ENCODE measurements at places on chromosomes 5 and 9.
A peak's percentile ranks its signal among the peaks of the same experiment; 100 is the strongest.

DNA sequence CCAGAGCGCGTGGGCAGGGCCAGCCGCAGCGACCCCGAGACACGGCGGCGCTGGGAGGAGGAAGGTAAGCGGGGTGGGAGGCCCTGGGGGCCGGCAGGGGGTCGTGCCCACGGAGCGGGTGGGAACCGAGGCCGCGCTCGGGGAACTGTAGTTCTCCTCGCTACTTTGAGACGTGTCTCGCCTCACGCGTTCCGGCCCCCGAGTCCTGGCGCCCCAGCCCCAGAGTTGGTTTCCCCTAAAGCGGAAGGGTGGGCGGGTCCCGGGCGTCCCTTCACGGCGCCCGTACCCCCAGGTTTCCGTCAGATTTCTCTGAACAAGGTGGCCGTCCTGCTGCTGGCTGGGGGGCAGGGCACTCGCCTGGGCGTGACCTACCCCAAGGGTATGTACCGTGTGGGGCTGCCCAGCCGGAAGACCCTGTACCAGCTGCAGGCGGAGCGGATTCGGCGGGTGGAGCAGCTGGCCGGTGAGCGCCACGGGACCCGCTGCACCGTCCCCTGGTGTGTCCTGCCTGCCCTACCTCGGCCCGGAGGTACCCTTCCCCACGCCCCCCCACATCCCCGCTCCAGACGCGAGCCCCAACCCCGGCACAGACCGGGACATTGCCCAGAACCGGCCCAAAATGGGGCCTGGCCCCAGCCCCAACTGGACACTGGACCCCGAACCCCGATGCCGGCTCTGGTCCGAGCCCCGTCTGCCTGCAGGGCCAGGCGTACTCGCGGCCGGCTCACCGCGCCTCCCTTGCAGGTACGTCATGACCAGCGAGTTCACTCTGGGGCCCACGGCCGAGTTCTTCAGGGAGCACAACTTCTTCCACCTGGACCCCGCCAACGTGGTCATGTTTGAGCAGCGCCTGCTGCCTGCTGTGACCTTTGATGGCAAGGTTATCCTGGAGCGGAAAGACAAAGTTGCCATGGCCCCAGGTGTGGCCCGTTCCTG lies 709 bp downstream of the UAP1L1 start:
- no peak for DNase-seq

GRCh38 chr9:132451276-132451675 lies 41.3 kb downstream of the CFAP77 start:
- peak; percentile 2 for DNase-seq

DNA sequence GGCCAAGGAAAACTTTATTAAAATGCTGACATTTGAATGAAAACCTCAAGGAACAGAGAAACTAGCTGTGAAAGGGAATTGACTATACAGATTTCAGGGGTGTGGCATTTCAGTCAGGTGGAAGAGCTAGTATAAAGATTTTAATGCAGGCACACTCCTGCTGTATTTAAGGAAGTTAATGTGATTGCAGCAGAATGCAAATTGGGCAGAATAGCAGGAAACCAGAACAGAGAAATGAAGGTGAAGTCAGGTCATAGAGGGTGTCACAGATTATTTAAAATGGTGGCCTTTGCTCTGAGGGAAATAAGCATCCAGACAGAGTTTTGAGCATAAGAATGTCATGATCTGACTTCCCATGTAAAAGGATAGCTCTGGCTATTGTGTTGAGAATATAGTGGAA lies 898.1 kb upstream of the WWC1 start:
- DNase-seq = no peak

GRCh38 chr5:67166460-67167285 lies 29.9 kb downstream of the CD180 start:
- DNase-seq = peak; percentile 47

DNA sequence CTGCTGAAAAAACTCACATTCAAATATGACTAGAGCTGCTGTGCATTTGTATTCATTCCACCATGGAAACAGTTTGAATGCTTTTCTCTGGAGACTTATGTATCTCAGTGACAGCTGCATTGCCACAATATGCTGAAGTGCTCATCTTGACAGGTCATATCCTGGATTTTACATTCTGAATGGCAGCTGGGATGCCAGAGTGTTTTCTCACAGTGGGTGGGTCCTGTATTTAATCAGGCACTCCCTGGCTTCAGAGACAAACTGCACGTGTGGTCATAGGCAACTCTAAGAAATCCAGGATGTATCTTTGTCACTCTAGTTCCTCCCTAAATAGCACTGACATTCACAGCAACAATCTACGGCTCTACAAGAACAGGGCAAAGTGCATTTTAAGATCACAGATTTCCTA lies 75.6 kb downstream of the ST8SIA4 start:
- no peak for DNase-seq

- DNase-seq = no peak
Observed at GRCh38 chr5:74360535-74361210, 279.9 kb downstream of the ENC1 start.

DNA sequence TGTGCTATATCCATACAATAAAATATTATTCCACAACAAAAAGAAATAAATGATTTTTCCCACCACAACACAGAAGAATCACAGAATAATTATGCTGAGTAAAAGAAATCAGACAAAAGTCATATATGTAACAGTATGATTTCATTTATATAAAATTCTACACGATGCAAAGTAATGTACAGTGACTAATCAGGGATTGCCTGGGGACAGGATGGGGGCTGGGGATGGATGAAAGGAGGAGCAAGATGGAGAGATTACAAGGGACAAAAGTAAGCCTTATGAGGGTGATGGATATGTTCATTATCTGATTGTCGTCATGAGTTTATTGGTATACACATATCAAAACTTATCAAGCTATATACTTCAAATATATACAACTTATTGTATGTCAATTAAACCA lies 154.0 kb downstream of the FBN2 start:
- no peak for DNase-seq

DNA sequence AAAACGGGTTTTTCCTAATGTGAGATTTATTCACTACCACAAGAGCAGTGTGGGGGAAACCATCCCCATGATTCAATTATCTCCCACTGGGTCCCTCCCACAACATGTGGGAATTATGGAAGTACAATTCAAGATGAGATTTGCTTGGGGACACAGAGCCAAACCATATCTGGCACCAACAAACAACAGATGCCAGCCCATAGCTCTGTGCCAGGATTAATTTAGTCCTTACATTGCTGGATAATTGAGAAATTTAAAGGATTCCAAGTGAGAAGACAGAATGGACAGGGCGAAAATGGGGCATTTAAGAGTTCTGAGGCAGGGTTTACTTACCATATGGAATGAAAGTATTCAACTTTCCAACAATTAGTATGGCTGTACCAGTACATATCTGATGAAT lies 30.8 kb upstream of the DNAH5 start:
- DNase-seq = no peak

- no peak for DNase-seq
Observed at GRCh38 chr5:148912714-148913398, 86.4 kb downstream of the ADRB2 start.

- no peak for DNase-seq
Observed at GRCh38 chr5:72566746-72567145, 59.5 kb upstream of the ZNF366 start.

DNA sequence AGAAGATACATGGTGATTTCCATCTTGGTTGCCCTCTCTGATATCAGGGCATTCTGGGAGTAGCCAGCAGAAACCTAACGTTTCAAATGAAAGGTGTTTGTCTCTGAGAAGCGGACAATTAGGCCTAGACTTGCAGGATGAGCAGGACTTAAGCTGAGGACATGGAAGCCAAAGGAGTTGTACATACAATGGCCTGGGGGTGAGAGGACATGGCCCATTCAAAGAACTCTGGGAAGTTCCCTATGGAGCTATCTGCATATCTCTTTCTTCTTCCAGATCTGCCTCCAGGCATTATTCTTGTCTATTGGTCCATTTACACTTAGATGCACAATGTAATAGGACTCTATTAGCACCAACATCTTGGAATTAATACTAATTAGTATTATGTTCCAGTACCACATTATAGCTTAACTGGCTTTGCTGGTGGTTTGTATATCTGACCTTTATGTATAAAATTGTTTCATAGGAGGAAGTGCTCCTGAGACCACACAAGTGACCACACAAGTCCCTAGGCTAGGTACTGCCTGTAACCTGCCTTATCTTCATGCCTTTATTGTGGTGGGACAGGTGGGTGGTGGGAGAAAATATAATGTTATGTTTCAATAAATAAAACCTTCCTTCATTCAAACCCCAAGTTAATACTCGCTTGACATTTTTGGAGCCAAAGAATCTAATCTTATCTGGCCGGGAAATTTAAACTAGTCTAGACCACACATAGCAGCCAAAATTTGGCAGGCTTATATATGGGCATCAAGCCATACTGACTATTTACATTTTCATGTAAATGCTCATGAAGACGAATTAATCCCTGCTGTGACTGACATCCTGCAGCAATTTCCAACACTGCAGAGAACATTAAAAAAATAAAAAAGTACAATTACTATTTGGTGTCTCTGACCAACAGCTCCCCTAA lies 52.1 kb upstream of the EQTN start:
- no peak for DNase-seq

DNA sequence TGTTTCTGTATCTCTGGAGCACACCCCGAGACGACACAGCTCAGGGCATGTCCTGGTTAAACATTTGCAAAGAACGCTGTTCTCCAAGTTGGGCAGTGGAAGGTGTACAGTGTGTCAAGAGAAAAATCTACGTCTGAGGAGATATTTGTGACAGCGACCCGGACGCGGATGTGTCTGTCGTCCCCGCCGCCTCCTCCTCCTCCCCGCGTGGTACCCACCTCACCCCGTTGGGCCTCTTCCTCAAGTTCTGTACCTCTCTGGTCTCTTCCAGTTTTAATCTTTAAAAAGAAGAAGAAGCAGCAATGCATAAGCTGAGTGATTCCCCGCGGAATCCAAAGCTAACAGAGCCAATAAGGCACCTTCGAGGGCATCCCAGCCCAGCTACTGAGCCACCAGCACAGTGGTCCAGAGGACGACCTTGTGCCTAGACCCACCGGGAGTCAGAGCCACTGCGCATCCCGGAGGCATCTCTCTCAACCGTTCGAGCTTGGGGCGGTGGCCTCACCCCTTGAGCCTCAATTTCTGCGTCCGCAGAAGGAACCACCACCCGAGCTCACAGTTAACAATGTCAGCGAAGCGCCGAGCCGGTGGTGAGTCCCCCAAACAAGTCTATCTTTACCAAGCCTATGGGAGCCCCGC lies 467 bp downstream of the C9orf78 start:
- DNase-seq = no peak

DNA sequence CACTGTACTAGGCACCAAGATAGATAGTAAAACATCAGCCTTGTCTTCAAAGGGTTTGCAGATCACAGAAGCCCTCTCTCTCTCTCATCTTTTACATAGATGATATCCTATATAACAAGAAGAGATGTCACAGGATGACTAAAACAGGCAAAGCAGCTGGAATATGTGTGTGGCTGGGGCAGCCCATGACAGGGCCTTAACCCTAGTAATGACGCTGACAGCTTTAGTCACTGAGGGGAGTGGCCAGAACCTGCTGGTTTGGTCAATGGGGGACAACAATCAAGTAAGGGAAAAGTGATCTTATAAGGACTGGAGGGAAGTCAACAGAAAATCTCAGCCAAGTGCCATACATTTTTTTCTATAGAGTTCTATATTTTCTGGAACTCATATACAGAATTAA lies 41.9 kb upstream of the RIC1 start:
- DNase-seq = peak; percentile 15

GRCh38 chr9:116390303-116391228 lies 237.0 kb downstream of the PAPPA start:
- DNase-seq = no peak

DNA sequence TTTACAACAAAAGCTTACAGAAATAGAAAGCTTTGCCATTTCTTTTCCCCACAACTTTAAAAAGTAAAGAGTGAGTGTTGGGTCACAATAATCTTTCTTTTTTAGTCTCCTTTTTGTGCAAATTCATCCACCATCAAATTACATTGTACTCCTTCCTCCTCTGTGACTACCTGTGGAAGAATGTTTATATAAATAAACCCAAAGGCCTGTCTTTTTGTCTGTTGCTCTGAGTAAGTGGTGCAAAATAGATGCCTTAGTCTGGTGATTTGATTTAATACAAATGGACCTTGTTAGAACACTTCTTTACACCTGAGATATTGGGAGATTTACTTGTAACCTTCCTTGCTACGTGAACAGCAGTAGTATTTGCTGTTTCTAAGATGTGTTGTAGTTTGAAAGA lies 53.5 kb upstream of the TAF11L2 start:
- DNase-seq = no peak

GRCh38 chr5:139565411-139566305 lies 4.5 kb downstream of the UBE2D2 start:
- DNase-seq = no peak

DNA sequence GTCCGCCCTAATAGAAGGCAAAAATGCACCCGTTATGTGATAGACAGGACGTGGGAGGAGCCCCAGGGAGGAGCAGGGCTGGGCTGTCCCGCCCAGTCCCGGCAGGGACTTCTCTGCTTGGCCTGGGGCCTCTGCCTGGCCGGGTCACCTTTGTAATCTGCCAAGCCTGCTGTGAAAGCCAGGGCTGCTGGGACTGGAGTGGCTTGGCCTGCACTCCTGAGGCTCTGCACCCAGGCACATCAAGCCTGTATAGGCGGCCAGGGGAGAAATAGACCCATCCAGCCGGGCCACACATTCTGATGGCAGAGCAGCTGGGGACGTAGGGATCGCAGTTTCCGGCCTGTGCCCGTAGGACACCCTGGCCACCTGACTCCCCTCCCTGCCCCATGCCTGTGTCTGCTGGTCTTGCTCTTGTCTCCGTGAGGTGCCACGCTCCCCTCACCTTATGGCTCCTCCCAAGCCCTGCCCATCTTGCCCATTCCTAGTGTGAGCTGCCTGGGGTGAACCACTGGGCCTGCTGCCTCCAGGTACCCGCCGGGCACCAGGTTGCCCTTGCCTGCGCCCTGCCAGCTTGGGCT lies 28.1 kb downstream of the DYNC2I2 start:
- DNase-seq = no peak

DNA sequence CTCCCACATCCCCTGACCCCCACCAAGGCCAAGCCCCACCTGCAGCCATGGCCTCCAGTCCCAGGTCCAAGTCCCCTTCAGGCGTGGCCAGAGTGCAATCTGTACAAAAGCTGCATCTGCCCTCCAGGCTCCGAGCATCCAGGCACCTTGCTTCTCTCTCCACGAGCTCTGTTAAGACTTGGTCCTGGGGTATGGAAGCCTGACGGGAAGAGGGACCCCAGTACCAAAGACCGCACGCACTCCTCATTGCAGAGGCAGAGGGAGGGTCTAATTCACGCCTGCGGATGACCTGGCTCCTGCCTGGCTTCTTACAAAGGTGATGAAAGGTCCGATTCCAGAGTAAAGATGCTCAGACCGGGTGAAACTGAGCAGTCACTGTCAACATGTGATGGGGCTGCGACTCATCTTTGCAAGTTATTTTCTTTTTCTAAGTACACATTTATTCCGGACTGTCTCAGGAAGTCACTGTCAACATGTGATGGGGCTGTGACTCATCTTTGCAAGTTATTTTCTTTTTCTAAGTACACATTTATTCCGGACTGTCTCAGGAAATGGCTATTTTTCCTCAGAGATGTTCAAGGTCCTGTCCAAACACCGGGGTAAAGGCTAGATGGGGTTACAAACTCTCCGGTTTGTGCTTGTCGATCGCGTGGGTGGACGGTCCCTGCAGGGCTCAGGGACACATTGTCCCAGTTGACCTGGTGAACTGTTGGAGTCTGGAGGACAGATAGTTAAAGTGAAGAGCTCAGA lies 252.0 kb upstream of the IRX4 start:
- DNase-seq = no peak

- DNase-seq = no peak
Observed at GRCh38 chr5:2190549-2190948, 307.8 kb upstream of the IRX4 start.

- no peak for DNase-seq
Observed at GRCh38 chr9:87950765-87951488, 23.4 kb downstream of the CDK20 start.

Measured in stimulated activated CD8-positive, alpha-beta memory T cell treated with anti-CD3 and anti-CD28 coated beads, Interleukin-7, amount 100 ng/mL, for 24 hours (primary cell).